ENCODE measurements at places on chromosomes 3 and 15.

- DNase-seq, result no peak
Observed at GRCh38 chr3:128858167-128858566, 21.3 kb upstream of the ACAD9 start.

DNA sequence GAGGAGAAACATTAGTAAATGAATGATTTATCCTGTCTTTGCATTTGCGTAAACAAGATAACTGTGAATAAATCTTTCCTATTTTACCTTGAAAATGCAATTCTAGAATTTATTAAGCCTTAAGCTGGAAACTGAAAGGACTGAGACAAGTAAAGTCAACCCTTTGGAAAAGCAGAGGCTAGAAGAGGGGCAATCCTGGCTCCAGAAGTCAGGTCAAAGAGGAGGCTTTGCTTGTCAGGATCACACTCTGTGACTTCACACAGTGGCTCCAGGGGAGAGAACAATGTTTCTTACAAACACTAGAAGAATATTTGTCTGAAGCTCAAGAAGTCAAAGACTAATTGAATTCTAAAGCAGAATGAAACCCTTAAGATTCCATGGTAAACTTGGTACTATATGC is 530.4 kb downstream of the NAALADL2 start:
- no peak for DNase-seq

GRCh38 chr15:94792196-94792595 is 560.8 kb downstream of the MCTP2 start:
- DNase-seq, result no peak

DNA sequence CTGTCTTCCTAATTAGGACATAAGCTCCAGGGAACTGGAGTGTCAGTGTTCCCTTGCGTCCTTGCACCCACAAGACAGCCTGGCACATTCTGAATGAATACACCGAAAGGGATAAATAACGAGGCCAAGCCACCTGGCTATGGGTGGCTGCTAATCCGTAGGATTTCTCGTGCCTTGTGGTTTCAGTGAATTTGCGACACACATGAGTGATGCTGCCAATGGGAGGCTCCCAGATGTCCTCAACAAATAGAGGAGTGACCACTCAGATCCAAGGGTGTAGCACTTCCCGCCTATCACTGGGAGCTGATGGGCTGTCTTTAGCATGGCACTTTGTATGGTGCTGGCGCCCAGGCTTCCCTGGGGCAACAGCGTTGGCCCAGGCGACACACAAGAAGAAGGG is 43.4 kb downstream of the APBA2 start:
- no peak for DNase-seq

GRCh38 chr15:74835312-74835823 is 7.6 kb downstream of the ULK3 start:
- DNase-seq, result peak; percentile 76

DNA sequence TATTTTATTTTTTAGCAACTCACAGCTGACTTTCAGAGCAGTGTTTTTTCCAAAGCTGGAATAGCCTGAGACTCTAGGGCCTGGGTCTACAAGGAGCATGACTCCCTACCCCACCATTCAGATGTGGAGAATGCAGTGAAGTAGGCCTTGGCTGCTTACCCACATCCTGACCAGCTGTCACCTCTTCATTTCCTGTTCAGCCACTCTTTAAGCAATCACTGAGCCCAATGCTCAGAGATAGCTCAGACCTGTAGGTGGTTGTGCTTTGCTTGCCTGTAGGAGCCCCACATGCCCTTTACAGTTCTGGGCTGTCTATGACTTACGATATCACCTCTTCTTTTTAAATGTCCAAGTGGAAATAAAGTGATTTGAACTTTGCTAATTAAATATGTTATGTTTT is 148.1 kb downstream of the NEK11 start:
- no peak for DNase-seq

- DNase-seq, result no peak
Observed at GRCh38 chr3:50323614-50324199, 1.2 kb upstream of the HYAL2 start.

Measured in AG08395 (cell line).